ENCODE measurements at places on chromosomes 3 and 15.
A peak's percentile ranks its signal among the peaks of the same experiment; 100 is the strongest.

GRCh38 chr15:96234109-96234892 lies 96.2 kb upstream of the NR2F2 start:
- DNase-seq, result no peak

DNA sequence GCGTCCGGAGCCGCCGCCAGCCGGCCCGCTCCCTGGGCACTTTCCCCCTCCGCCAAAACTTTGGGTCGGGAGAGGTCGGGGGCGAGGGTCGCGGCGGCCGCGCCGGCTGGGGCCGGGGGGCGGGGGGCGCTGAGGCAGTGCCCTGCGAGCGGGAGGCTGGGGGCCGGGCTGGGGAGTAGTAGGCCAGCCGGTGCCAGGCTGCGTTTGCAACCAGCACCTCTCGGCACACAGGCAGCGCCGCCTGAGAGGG lies 452 bp downstream of the BBX start:
- peak; percentile 45 for DNase-seq

GRCh38 chr3:178420033-178420432 lies 116.2 kb upstream of the KCNMB2 start:
- DNase-seq, result no peak

GRCh38 chr15:29937956-29938355 lies 115.7 kb upstream of the TJP1 start:
- DNase-seq, result no peak

GRCh38 chr3:98512576-98512975 lies 10.1 kb downstream of the CLDND1 start:
- DNase-seq, result no peak

DNA sequence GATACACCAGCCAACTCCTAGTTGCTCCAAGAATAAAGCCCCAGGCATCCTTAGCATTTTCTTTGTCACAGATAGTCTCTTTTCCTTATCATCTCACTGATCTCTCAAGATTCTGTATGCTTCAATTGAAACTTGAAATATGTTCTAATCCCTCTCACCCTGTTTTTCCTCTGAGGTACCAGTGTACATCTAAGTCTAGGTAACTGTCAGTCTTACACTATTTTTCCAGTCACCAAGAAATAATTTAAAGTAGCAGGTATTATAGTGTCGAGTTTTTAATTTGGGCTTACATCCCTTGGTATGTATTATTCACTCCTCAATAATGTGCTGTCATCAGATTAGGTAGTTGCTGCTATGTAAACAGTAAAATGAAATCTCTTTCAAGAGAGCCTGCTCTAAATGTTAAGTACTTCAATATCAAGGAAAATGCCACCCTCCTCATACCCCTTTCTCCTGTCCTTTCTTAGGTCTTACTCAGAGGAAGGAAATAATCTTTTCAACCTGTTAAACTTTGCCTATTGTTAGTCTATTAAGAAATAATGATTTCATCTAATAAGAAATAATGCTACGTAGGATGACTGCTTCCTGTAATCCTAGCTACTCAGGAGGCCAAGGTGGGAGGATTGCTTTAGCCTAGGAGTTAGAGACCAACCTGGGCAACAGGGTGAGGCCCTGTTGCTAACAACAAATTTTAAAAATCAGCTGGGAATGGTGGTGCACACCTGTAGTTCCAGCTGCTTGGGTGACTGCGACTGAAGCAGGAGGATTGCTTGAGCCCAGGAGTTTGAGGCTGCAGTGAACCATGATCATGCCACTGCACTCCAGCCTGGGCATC lies 39.8 kb downstream of the TSC22D2 start:
- no peak for DNase-seq

- DNase-seq, result no peak
Observed at GRCh38 chr3:177306252-177306651, 109.0 kb upstream of the TBL1XR1 start.

DNA sequence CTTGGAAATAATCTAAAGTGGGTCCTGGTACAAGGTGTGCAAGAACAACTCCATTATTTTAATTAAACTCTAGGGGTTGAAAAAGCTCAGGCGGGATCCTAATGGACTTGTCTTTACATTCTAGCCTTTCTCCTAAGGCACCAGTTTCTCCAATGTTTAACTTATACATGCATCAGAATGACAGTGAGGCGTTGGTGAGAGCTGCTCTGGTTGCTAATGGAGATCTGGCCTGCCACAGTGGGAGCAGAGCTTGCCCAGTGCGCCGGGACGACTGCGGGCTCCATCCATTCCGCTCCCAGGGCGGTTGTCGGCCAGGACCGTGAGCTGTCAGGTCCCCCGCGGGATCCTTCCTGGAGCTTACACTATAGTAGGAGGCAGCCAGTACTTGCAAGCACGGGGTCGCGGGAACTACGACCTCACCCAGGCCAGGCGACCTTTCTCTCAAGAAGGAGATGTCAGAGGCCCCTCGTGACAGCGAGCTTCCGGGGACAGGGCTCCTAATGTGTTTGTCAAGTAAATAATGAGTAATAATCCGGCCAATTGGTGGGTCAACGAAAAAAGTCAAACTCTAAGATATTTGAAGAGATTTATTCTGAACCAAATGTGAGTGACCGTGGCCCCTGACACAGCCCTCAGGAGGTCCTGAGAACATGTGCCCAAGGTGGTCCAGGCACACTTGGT lies 991 bp upstream of the HIGD1A start:
- no peak for DNase-seq

DNA sequence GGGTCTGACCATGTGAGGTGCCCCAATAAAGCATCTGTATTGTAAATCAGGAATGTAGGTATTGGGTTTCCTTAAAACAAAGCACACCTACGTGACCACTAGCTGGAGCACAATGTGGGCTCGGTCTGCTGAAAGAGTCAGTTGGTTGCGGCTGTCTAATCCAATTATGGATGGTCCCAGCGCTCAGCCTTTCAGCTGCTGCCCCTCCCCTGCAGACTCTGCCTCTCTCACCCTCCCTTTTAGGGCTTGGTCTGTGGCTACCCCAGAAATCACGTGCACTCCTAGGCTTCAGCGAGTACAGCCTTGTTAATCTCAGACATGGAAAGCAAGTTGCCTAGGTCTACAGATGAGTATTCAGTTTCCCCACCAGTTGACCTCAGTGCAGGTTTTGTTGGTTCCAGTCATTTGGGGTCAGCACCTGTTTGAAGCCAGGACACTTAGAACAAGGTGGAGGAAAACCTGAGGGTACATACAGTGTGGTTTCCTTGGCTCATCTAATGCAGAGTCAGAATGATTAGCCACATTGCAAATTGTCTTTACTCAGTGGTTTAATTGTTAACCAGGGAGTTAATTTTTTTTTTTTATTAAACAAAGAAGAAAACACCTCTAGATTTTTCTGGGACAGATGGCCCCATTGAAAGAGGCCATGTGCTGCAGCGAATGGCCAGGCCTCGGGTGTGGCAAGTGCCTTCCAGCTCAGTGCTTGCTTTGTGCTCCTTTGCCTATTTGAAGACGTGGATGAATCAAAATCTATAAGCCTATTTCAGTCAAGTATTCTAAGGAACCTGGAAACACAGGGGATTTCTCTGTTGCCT lies 137.7 kb downstream of the IGF1R start:
- no peak for DNase-seq

- DNase-seq, result no peak
Observed at GRCh38 chr15:61036136-61036535, 193.0 kb downstream of the RORA start.

- no peak for DNase-seq
Observed at GRCh38 chr3:178003756-178004155, 532.5 kb upstream of the KCNMB2 start.

- no peak for DNase-seq
Observed at GRCh38 chr3:193960487-193961274, 175.3 kb upstream of the HES1 start.

DNA sequence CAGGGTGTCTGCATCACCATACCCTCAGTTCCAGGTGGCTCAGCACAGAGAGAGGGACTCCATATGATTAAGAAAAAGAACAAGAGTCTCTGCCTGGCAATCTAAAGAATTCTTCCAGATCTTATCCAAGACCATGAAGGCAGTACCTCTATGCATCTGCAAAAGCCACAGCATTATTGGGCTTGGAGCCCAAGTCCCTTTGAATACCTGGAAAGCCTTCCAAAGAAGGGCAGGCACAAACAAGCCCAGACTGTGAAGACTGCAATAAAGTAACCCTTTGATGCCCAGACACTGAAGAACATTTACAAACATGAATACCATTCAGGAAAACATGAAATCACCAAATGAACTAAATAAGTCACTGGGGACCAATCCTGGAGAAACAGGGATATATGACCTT lies 60.9 kb upstream of the DIPK2A start:
- no peak for DNase-seq

DNA sequence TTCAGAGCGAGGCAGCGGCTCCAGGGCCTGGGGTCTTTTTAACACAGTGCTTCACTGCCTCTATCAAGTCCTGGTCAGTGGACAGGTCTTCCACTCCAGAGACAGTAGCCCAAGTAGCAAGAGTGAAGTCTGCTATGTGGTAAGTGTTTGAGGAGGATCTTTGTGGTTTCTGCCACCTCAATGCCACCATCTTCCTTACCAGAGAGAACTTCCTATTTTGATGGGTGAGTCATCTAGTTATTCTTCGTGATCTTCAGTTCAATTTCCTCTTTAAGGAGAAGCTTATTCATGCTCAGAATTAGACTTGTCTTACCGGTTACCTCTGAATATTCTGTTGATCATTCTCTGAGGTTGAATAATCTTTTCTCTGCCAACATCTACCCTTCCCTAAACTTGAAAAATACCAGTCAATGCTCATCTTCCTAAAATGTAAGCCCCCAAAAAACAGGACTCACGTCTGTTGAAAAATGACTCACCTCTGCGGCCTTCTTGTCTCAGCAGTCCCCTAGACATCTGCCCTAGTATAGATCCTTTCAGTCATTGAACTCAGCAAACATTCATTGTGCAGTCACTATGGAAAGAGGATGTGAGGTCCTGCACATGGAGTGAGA lies 32.2 kb upstream of the BCL6 start:
- DNase-seq, result peak; percentile 75

- no peak for DNase-seq
Observed at GRCh38 chr3:42635111-42635510, 18.4 kb upstream of the ZBTB47 start.

DNA sequence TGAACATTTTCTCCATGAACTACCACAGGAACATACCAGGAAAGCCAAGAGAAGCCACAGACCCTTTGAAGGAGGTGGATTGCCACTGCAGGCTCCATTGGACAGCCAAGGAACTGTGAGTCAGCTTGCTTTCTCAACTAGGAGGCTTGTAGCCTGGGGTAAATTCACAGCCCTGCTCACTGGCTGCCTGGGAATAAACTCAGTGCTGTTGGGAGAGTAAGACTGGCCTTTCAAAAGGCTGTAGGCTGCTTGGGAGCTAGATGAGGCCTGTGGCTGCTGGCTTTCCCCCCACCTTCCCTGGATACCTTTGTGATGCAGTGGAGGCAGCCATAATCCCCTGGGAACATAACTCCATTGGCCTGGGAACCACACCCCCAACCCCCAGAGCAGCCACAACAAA lies 223.5 kb upstream of the RBMS3 start:
- no peak for DNase-seq

GRCh38 chr3:29338377-29338776 lies 57.5 kb downstream of the RBMS3 start:
- DNase-seq, result no peak

GRCh38 chr3:150248116-150248887 lies 159.8 kb upstream of the TSC22D2 start:
- DNase-seq, result no peak

GRCh38 chr3:150059241-150059640 lies 88.5 kb upstream of the PFN2 start:
- DNase-seq, result no peak

GRCh38 chr3:139827833-139828232 lies 107.2 kb upstream of the CLSTN2 start:
- DNase-seq, result no peak

GRCh38 chr15:66216806-66217205 lies 36.7 kb downstream of the MEGF11 start:
- no peak for DNase-seq

GRCh38 chr3:140177943-140178342 lies 243.0 kb downstream of the CLSTN2 start:
- DNase-seq, result no peak

- no peak for DNase-seq
Observed at GRCh38 chr3:149333176-149333859, at the start of gene TM4SF18. TM4SF18 (minus strand) TSS chr3:149333636; CDS start chr3:149333382, 254 bp downstream.

DNA sequence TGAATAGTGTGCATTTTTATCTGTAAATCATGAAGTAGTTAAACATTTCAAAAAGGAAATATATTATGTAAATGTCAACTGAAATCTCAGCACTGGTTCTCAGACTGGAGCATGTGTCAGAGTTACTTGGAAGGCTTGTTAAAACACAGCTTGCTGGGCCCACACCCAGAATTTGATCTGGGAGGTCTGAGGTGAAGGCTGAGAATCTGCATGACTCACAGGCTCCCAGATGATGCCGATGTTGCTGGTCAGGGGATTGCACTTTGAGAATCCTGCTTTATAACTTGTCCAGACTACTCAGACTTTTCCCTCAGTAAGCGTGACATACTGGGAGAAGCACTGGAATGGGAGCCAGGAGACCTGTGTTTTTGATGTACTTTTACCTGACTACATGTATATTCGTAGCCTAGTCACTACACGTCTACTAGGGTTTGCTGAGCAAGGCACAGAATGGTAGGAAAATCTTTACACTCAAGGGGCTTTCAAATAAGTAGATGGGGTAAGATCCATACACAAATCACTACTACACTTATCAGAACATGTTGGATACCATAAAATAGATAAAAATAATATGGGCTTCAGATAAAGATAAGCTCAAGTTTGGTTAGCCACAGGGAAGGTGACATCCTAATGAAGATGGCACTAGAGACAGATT lies 77.1 kb upstream of the MEX3B start:
- no peak for DNase-seq

DNA sequence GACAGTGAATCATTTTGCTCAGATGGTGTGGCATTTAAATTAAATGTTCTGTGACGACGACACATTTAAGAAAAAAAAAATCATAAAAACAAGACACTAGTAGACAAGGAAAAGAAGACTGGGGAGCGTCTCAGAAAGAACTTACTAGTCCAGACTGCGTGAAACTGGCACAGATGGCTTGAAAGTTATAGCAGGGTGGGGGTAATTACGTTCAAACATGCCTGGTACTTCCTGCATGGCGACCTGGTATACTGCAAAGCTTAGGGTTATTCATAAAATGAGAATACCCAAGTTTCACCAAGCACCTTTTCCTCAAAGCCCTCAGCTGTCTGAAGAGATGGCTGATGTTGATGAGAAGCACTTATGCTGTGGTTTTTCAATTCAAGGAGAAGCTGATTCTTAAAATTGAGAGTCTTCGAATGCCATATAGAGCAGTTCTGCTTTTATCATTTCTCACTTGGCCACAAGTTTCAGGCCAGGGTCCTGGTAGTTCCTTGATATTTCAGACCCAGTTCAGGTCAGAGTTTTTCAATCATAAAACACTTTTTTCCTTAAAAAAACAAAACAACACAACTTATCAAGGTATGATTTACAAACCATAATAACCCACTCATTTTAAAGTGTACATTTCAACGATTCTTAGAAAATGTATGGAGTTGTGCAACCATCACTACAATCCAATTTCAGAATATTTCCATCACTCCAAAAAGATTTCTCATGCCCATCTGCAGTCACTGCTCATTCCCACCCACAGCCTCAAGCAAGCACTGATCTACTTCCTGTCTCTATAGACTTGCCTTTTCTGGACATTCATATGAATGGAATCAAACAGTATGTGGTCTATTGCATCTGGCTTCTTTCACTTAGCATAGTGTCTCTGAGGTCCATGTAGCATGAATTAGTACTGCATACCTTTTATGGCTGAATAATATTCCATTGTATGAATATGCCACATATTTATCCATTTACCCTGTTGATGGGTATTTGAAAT lies 24.7 kb downstream of the PCOLCE2 start:
- no peak for DNase-seq

Measured in CD8-positive, alpha-beta T cell (primary cell).